ENCODE measurements at places on chromosomes 1 and 21.

- DNase-seq: no peak
Measured at GRCh38 chr1:212518188-212519054, 85.7 kb downstream of the NENF start.

GRCh38 chr1:77347646-77348045, 65.8 kb downstream of the AK5 start:
- peak; percentile 8 for DNase-seq

DNA sequence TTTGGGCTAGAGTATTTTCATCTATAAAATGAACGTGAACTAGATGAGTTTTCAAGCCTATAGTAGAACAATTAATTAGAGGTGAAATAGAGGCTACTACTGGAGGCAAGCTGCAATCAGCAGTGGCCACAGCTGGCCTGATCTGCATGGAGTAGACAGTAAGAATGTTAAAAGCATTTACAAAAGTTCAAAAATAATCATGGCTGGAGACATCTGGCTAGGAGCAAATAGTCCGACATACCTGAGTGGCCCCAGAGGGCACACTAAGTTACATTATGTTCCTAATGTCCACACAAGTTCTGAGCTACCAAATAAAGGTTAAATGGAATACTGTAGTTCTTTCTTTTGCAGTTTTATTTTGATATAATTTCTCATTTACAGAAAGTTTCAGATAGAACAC, 28.0 kb downstream of the MPZL1 start:
- DNase-seq: no peak

DNA sequence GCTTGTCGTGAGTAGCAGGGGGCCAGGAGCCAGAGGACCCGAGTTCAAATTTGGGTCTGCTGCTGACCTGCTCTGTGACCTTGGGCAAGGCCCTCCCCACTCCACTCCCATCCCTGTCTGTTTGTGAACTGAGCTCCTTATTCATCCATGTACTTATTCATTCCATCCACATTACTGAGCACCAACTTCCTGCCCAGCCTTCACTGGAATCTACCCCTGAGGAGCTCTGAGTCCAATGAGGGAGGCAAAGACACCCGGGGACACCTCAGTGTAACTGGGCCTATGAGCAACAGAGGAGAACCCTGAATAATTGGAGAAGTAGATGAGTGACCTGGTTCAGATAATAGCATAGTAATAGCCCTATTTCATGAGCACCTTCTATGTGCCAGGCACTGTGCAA, 8.9 kb downstream of the BSND start:
- DNase-seq: no peak

DNA sequence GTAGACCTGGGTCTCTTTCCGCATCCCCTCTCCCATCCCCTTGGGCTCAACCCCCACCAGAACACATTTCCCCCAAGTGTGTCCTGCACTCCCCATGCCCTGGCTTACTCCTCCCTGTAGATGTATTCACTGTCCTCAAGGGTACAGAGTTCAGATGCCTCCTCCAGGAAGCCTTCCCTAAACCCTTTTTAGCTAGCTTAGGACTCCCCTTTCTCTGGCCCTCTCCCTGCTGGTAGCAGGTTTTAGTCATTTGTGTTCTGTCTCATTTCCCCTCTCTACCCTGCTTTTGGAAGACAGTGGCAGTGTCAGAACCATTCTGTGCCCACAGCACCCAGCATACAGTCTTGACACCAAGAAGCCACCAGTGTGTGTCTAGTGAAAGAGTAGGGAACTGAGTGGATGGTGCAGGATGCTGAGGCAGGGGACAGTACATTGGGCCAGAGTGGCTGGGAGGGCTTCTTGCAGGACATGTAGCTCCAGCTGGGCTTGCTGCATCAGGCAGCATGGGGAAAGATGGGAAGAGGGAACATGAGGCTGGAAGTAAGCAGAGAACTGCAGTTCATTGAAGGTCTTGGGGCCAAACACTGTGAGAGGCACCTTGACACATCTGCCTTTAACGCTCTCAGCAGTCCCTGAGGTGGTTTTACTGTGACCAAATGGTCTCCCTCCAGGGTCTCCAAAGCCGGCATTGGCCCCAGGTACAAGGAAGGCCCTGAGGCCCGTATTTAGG, 2.5 kb downstream of the FOXO6 start:
- DNase-seq: no peak

- DNase-seq: no peak
Measured at GRCh38 chr1:210291786-210292230, 36.9 kb upstream of the HHAT start.

DNA sequence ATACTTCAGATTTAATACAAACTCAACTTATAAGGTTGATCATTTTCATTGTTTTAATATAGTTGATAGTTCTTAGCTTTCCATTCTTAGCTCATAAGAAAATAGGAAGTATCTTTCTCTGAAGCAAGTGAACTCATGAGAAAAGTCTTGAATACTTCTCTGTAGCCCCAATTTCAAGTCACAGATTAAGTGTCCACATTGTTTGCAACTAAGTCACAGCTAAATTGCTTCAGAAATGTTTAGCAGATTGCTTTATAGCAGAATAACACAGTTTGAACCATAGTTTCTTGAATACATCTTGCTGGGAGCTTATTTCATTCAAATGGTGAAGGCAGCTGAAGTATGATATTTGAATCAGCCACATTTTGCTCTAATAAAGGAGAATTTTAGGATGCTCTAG, 10.6 kb upstream of the PKN2 start:
- DNase-seq: no peak

GRCh38 chr1:34785875-34786470, 5.0 kb downstream of the GJB3 start:
- DNase-seq: no peak

DNA sequence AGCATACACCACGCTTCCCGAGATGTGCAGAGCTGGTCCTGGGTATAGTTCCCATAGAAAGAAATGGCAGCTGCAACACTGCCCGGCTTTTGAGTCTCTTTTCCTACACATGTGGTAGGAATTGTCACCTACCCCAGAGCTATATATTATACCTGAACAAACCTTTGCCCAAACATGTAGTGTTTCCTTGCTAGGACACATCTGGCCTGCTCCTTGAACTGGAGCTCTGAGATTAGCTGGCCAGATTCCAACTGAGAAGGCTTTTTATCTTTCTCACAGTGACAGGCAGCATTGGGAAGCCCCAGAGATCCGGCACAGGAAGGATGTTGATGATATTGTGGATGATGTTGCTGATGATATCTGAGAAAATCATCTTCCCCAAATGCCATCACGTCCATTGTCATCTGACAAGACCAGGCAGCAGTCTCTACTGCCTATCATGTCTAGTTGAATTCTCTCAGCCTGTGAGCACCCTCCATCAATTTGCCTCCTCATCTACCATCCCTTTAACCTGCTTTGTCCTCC, 115.0 kb upstream of the SMYD2 start:
- DNase-seq: no peak

GRCh38 chr1:93569489-93569888, 112.1 kb downstream of the BCAR3 start:
- DNase-seq: no peak

DNA sequence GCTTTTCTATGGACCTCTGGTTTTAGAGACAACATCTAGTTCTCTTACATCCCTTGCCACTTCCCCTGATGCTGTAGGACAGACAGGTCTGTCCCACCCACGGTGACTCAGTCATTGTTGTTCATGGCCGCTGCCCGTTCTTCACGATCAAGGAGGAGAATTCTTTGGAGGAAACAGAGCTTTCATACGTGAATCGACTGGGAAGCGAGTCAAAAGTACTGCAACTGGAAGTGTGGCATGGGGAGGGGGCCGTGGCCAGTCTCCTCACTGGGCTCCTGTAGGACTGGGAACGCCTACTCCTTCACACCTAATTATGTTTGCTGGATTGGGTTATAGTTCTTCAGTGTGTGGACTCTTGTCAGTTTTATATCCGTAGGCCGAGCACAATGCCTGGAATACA, 4.4 kb upstream of the SLC37A1 start:
- DNase-seq: no peak

DNA sequence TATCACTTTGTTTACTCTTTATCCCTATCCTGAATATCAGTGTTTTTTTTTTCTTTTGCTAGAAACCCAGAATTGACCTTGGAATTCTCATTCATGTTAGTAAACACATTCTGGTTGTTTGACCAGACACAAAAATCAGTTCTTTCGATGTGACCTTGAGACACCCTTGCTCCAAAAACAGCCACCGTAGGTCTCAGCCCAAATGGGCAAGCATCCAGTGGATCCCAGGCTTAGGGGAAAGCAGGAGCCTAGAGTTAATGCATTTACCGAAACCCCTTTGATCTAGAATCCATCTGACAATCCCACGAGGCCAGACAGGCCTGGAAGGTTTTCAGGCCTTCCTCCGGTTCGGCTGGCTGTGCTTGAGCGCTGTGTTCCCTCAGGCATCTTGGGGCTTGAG, 47.6 kb downstream of the IRF2BP2 start:
- no peak for DNase-seq

DNA sequence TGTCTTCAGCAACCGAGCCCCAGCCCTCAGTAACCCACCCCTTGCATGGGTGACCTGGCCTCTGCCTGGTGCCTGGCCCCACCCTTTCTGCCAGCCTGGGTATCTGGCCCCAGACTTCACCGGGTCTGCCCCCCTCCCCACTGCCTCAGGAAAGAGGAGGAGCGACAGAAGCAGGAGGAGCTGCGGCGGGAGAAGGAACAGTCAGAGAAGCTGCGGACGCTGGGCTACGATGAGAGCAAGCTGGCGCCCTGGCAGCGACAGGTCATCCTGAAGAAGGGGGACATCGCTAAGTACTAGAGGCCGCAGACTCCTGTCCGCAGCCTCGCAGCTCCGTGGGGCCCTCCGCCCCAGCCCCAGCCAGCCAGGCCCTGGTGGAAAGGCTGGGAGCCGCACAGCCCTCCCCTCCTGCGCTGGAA, 6.1 kb downstream of the TNFRSF25 start:
- no peak for DNase-seq

DNA sequence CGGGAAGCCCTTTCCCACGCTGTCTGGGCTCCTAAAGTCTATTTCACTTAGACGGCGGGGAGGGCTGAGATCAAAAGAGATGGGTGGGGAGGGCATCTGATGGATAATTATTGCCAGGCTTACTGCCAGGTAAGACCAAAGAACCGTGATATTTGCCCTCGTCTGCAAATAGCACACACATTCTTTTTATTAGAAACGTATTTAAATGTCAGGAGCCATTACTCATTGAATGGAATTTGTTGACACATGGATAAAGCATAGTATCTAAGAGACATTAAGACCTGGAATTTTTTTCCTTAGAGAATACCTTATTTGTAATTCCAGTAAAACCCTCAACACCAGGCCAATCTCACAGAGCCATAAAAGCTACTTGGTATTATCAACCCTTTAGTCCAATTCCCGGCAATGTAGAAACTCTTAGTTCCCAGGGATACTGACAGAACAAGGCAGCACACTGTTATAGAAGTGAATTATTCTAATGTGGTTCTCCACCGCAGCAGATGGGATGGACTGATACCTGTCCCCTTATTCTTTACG, 10.6 kb downstream of the URB1 start:
- DNase-seq: no peak

DNA sequence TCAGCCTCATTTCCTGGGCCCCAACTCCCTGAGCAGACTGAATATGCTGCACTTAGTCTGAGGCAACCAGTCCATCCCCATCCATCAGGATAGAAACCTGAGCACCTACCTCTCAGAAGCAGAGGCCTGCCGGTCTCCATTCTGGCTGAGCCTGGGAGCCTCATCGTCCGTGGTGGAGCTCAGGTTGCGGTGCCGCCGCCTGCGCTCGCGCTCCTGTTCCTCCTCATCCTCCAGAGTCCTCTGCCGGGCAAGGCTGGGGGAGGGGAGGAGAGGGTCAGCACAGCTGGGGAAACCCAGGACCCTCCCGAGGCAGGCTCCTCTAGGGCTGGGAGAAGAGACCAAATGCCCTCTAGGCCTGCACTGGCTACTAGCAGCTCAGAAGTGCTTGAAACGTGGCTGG, 10.1 kb downstream of the LAD1 start:
- DNase-seq: no peak

DNA sequence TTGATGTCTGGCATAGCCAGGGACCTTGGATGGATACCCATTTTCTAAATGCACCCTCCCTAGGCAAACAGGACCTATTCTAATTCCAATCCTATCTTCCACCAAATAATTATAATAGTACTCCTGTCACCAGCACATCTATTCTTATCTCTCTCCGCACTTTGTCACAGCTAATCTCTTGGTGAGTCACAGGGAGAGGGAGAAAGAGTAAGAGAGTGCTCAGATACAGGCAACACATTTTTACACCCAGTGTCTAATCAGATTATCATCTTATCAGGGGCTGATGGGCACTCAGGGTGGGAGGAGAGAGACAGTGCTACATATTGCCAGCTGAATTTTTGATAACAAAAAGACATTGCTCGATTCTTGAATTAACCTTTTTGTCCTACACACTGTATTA, 275.0 kb upstream of the BEND5 start:
- DNase-seq: no peak

- no peak for DNase-seq
Measured at GRCh38 chr1:174580801-174581200, 133.0 kb downstream of the GPR52 start.

GRCh38 chr1:210654176-210654981, 325.7 kb downstream of the HHAT start:
- no peak for DNase-seq
